Endothelial cell (in vitro differentiated cells): ENCODE measurements at places on chromosomes 4 and X. TPM values are rescaled to one million over a fixed set of nuclear protein-coding genes. Genes with fewer than 3 reads are reported as not detected.

Gene NSG1
- 2.9 TPM for total RNA-seq

Gene TRIM75
- not detected for total RNA-seq

Gene RAB40AL
- 0.62 TPM for total RNA-seq

Gene SPANXN3
- not detected for total RNA-seq

Gene RPL34
- 1,233 TPM for total RNA-seq

Gene FGFBP2
- total RNA-seq = not detected

Gene RBM46
- total RNA-seq = not detected

Gene ETDB
- not detected for total RNA-seq

Gene ZDHHC15
- total RNA-seq = 3.7 TPM

Gene MMRN1
- 304 TPM for total RNA-seq

Gene OTUD6A
- not detected for total RNA-seq

Gene FAM114A1
- total RNA-seq = 27.0 TPM

Gene HAND2
- total RNA-seq = 1.5 TPM

DNA sequence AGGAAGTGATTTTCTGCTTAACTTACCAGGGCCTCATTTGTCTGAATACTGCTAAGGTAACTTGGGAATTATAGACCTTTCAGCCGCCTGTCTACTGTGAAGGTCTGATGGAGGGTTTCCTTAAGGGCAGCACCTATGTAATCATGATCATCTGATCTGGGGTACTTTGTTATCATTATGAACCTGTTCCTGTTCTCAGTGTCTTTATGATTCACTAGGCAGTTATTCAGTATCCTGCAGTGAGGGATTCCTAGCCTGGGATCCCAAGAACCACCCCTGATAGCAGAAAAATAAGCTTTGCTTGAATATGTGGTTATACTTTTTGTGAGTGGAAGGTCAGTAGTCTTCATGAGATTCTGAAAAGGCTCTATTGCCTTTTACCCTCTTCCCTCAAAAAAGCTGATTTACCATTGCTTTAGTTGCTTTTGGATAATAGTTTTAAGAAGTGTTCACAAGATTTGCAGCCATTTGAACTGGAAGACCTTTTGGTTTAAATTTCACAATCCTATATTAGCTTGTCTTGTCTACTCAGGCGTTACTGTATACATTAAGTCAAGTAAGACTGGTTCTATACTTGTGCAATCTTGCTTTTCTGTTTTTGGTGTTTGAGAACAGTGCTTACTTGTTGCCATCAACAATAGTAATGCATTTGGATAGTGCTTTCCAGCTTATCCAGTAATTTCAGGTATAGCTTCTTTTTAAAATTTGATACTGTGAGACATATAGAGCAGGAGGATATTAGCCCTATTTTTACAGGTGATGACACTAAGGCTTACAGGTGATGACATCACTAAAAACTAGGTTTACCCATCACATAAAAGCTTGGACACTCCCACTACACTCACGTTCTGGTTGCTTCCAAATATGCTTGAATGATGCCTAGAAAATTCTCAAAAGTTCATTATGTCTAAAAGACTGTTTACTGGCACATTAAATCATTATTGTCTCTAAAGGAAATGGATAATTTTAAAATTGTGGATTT lies 60.0 kb downstream of the FHIP1A start:
- no peak for DNase-seq

DNA sequence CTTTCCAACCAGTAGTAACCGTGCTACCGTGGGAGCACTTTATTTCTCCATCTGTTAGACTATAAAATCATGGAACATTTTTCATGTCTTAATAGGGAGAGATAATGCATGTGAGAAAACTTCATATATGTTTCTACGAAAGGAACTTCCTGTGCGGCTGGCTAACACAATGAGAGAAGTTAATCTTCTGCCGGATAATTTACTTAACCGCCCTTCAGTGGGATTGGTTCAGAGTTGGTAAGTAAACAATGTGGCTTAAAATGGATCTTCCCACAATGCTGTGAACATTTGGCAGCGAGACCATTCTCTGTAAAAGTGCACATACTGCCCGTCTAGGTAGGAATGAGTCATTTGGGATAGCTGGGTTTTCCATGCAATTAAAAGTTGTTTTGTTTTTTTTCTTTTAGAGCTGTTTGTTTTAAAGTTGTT lies 29.6 kb downstream of the PDK3 start:
- DNase-seq = no peak

GRCh38 chr4:81606801-81607501 lies 135.2 kb upstream of the RASGEF1B start:
- DNase-seq = no peak

DNA sequence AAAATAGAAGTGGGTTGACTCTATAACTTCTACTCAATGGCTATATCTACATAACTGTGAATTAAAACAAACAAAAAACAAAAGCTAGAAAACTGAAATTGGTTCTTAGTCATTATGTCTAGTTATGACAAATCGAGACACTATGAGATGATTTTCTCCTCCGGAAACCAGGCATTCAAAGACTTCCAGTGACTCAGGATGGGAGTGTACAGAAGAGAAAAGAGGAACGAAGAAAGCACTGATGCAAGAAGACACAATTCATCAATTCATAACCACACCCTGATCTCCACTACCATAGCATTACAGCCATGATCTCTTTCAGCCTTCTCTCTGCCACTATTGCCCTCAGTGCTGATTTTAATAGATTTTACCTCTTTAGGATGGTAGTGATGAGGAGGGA lies 253.6 kb downstream of the CBLL2 start:
- no peak for DNase-seq

GRCh38 chrX:103099691-103100090 lies 6.7 kb upstream of the NXF3 start:
- no peak for DNase-seq

DNA sequence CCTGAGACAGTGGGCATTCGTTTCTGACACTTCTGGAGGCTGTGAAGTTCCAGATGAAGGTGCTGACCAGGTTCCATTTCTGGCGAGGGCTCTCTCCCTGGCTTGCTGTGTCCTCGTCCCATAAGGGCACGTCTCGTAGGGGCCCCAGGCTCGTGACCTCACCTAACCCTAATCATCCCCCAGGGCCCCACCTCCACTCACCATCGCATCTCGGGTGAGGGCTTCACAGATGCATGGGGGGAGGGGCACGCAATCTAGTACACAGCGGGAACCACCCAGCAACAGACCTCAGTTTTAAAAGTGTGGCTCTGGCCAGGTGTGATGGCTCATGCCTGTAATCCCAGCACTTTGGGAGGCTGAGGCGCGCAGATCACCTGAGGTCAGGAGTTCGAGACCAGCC lies 22.1 kb downstream of the PDE6B start:
- no peak for DNase-seq

- DNase-seq = no peak
These were observed 6.0 kb downstream of the RASGEF1B start for GRCh38 chr4:81465406-81466340.

GRCh38 chrX:145549496-145549895 lies 268.1 kb upstream of the SLITRK2 start:
- no peak for DNase-seq

GRCh38 chr4:88136249-88136648 lies 22.2 kb downstream of the ABCG2 start:
- DNase-seq = no peak

GRCh38 chrX:26722666-26723428 lies 506.9 kb downstream of the MAGEB5 start:
- no peak for DNase-seq

- no peak for DNase-seq
These were observed 54.1 kb upstream of the ARHGAP24 start for GRCh38 chr4:85420831-85421230.

- DNase-seq = no peak
These were observed 155.6 kb downstream of the CBR4 start for GRCh38 chr4:168854350-168854921.

GRCh38 chr4:38017609-38018008 lies 57.4 kb downstream of the PTTG2 start:
- no peak for DNase-seq

GRCh38 chrX:116417214-116417613 lies 19.2 kb upstream of the SLC6A14 start:
- DNase-seq = no peak

GRCh38 chrX:6959006-6959405 lies 188.5 kb upstream of the STS start:
- no peak for DNase-seq

GRCh38 chr4:76680952-76681351 lies 217.0 kb downstream of the SOWAHB start:
- DNase-seq = no peak

GRCh38 chrX:72117636-72118210 lies 14.0 kb downstream of the RTL5 start:
- DNase-seq = no peak

GRCh38 chr4:102042871-102043802 lies 252.6 kb downstream of the BANK1 start:
- no peak for DNase-seq

- DNase-seq = no peak
These were observed 3.4 kb upstream of the MRPL1 start for GRCh38 chr4:77859256-77859655.

GRCh38 chrX:18377796-18378195 lies 23.3 kb upstream of the SCML2 start:
- peak; percentile 34 for DNase-seq

- DNase-seq = peak; percentile 46
These were observed 29.2 kb downstream of the EFHC2 start for GRCh38 chrX:44314259-44314734.

DNA sequence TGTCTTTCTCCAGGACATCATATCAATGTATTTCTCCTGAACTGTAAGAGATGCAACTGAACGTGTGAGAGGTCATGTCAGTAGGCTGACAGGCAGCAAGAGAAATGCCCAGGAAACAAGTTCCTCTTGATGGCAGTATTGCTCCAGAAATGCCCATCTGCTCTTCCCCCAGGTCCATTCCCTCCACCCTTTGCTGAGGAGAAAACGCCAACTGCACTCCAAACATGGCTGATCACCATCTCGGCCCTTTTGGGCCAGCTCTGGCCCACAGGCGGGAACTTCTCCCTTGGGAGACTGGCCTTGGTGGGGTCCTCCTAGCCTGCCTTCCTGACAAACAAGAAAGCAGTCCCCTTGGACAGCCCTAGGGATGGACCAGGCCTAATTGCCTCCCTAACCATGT lies 276.5 kb upstream of the AGTR2 start:
- no peak for DNase-seq

DNA sequence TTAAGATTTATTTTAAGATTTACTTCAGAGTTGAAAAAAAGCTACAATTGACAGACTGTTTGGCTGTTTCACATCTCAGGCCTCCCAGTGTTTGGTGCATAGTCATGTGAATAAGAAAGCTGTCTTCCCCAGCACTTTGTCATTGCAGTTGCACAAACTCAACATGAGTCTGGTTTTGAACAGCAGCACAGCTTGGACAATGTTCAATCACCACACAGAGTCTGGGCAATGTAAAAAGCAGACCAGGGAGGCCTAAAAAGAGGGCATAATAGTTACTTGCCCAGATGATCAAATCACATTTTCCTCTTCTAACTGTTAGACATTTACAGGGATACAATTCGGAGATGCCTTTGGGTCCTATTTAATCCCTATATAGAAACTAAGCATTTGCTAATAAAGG lies 1055.0 kb downstream of the RPA4 start:
- DNase-seq = no peak

DNA sequence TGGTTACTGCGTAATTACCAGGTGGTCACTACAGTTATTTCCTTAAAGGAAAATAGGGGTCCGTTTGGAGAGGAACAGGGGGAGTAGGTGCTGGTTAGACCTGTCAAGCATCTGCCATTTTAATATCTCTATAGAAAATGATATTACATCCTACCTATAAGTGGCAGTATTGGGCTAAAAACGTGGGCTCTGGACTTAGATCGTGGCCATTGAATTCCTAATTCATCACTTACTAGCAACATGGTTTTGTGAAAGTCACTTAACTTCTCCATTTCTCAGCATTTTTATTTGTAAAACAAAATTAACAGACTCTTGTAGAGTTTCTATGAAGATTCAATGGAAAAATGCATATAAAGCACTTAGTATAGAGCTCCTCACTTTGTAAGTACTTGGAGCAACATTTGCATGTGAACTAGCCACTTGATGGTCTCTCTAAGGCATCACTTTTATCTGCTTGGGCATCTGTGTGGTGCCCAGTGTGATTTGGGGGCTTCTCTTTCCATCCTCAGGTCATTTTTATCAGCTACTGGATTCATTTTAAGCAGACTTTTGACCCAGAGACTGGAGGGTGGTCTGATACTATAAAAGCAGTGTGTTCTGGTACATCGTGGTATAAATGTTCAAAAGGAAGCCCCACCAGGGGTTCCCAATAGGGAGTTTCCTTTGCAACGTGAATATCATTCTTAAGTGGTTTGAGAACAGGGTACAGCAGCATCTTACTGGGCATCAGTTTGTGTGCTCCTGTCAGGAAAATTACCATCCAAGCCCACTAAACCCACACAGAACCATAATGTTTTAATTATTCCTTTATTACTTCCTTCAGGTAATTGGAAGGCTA lies 42.7 kb upstream of the RASSF6 start:
- DNase-seq = no peak

GRCh38 chr4:122882857-122883735 lies 39.3 kb downstream of the NUDT6 start:
- no peak for DNase-seq

DNA sequence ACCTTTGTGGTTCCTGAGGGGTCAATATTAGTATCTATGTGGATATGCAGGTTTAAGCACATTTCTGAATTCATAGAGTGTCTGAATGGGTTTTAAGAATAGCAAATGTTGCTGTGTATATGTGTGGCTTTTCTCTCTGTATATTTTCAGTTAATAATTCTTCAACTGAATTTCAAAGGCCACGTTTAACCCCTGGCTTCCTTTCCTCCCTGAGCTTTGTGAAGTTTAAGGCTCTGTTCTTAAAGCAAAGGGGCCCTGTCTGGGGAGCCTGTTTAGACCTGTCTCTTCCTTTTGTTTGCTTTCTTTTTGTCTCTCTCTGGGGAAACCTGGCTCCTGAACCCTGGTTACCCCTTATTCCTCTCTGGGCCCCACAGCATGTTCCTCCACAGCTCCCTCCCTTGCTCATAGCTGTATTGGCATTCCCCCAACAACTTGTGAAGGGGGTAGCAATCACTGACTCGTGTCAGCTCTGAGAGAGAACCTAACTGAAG lies 139.1 kb downstream of the COL4A6 start:
- no peak for DNase-seq

DNA sequence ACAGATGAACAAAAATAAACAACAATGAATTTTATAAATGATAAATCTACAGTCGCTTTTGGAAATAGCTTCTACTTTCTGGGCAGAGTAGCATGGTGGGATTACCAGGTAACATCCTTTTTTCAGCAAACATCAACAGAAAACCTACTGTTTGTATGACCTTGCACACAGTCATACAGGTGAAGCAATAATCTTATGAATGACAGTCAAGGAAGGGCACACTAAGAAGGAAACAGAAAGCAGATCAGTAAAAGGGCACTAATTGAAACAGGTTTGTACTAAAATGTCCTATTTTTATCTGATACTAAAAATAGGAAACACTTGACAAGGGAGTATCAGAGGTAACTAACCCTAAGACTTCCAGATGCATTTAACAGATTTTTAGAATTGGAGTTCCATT lies 108.9 kb downstream of the DLG3 start:
- no peak for DNase-seq

DNA sequence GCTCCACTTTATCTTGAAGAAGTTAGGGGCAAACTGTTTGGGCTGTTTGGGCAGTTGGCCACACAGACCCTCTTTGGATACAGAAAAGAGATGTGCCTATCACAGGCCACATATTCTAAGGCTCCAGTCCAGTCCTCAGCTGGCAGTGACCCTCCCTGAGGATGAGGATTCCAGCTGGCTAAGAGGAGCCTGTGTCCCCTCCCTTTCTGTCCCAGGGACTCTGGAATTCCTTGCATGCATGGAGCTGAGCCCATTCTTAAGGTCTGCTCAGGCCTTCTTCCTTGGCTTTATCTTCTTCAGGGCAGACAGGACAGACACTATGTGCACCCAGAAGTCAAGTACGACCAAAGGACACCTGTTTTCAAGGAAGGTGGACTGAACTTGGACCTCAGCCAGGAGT lies 23.8 kb upstream of the GK2 start:
- DNase-seq = no peak
